ENCODE measurements at places on chromosomes 16 and 17.

DNA sequence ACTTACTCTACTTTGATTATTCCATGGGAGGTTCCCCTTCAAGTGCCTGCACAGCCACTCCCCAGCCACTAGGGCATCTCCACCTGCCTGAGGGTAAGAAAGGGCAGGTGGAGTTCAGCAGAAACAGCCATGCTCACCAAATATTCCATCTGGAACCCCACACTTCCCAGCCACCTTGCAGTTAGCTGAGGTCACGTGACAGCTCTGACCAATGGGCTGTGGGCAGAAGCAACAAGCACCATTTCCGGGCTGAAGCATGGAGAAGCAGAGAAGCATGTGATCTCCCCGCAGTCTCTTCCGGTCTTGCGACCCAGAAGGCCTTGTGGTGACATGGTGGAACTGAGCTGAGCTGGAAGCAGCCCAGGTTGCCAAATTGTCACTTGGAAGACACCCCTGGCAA, 108.6 kb downstream of the CCT6B start:
- no peak for DNase-seq

- DNase-seq, result peak; percentile 44
Observed at GRCh38 chr16:84524346-84524920, 20.0 kb upstream of the MEAK7 start.

GRCh38 chr17:10757647-10758046, 27.8 kb upstream of the TMEM220 start:
- no peak for DNase-seq

GRCh38 chr17:49575679-49576087, at the start of gene NXPH3:
NXPH3 (plus strand) TSS chr17:49575871; CDS start chr17:49576220, 349 bp downstream.
- peak; percentile 87 for DNase-seq

DNA sequence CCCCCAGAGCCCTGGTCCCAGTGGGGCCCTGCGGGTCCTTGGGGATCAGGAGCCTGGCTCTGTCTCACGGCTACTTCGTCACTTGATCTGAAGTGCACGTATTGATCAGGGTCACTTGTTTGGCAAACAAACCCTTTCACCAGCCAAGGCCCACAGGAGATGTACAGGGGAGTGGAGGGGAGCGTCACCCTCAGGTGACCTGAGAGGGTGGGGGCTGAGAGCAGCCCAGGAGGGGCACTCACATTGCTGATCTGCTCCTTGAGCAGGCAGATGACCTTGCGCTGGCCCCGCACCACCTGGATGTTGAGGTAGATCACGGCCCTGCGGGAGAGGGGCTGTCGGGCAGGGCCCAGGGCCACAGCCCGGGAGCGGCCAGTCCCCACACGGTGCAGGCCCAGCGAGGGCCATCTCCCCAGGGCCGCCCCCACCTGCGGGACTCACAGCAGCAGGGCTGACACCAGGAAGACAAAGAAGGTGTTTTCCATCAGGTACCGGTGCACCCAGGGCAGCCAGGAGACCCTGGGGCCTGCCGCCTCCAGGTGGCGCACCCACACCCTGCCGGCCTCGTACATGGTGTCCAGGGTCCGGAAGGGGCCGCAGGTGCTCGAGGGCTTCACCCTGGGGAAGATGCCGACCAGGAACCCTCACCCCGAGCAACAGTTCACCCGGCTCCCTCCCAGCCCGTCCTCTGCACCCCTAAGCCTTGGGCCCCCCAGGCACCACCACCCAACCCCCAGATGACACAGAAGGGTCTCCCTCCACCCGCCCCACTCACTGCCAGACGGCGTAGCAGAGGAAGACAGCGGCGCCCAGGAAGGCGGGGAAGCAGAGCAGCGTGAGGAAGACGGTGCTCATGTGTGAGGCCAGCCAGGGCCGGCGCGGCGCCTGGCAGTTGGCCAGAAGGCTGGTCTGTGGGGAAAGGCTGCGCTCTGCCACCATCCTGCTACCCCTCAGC, 11.3 kb downstream of the TMC6 start:
- no peak for DNase-seq

DNA sequence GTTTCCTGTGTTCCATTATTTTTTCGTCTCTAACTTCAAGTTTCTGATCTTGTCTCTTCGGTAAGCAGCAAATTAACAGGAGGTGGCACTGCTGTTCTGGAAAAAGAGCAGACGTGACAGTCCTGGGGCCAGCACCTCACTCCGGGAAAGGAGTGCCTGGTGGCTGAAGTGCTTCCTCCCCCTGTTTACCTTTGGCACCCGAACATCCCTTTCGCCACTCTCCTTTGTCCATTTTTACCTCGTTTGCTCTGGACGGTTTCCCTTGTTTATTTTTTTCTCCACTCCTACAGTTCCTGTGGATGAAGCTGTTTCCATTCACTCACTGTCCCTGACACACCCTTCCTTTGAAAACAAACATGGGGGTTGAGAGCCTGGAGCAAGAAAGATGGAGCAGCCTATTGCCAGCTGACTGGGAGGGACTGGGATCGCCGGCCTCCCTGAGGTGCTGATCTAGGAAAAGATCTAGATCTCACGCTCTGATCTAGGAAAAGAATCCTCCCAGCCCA, 12.6 kb downstream of the SAP30BP start:
- no peak for DNase-seq

DNA sequence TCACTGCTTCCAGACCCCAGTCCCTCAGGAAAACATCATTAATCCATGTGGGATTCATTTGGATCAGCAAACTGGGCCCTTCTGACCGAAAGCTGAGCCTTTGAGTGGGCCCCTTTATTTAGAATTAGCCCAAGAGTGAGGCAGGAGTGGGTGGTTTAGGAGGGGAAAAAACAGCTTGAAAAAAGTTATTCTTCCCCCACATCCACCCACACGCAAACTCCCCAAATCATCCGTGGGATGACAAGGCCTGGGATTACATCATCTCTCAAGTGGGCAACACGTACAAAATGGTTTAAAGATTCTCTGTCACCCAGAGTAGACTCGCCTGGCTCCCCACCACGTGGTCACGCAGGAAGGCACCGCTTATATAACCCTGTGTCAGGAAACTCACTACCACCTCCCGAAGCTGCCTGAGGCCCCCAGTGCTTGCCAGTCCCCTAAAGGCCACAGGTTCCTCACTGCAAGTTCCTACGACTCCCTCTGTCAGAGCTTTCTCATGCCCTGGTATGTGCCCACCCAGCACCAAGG, 27.6 kb downstream of the GSG1L start:
- DNase-seq, result no peak

DNA sequence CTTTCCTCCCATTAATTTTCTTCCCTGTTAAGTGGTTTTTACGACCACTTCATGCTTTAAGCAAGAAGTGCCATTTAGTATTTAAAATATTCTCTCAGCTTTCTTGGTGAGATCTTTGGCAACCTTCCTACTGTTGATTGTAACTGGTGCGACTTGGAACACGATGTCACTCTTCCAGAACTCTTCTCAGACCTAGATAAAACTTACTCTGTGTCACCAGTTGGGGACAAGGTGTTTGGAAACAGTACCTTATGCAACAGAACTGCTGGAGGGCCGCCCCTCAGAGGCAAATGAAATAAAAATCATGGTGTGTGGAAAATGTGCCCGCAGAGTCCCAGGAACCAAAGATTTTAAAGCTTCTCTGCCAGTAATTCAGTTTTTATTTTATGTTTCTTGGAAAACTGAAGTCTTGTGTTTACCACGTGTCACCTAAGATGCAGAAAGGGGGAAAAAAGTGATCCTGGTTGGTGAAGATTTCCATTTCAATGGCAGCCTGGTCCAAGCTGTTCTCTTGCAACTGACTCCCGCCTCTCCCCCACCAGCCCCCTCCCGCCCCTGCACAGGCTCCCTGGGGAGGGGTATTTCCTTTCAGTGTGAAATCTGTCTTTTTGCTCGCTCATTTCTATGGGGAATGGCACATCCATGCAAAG, 7.2 kb upstream of the HSD11B2 start:
- no peak for DNase-seq

DNA sequence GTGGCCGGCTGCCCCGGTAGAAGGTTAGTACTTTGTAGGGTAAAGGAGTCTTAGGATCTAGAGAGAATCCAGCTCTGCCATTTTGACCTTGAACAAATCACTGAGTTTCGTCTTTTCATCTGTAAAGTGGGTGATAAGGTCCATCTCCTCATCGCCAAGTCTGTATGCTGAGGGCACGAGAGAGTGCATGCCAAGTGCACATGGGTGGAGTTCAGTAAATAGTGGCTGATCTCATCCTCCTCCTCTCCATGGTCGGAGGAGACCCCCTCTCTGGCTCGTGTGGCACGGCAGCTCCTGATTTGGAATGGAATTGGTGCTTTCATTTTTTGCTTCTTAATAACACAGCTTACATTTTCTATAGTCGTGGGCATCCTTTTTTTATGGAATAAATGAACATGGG, 30.7 kb downstream of the MYH3 start:
- DNase-seq, result no peak

DNA sequence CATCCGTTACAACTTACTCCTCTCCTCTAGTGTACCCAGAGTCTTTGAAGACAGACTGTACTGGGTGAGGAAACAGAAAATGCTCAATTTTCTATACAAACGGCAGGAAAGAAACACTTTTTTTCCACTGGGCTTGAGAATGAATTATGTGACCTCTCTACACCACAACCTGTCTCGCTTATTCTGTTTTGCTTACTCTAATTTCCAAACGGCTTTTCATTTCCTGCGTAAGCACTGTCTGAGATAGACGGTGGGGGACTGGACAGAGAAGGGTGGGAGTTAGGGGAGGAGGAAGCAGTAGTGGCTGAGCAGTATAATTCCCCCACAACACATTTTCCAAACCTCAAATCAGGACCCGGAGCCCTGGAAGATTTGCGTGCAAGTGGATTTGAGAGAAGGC, 191.4 kb upstream of the SDK2 start:
- no peak for DNase-seq

DNA sequence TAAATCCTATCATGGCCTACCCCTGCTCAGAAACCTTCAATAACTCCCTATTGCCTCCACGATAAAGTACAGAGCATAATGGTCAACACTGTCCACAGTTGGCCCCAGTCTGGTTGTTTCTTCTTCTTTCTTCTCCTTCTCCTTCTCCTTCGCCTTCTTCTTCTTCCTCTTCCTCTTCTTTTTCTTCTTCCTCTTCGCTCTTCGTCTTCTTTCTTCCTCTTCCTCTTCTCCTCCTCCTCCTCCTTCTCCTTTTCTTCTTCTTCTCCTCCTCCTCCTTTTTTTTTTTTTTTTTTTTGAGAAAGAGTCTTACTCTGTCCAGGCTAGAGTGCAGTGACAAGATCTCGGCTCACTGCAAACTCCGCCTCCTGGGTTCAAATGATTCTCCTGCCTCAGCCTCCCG, 23.8 kb downstream of the MRM1 start:
- DNase-seq, result no peak

All from activated naive CD8-positive, alpha-beta T cell treated with anti-CD3 and anti-CD28 coated beads for 36 hours (primary cell).